Activated gamma-delta T cell treated with anti-CD3 and anti-CD28 coated beads, Interleukin-2, amount 50 U/mL, for 16 hours (primary cell): ENCODE measurements at places on chromosomes 11 and 22.
A peak's percentile ranks its signal among the peaks of the same experiment; 100 is the strongest.

GRCh38 chr11:103850419-103851165 is 185.8 kb upstream of the DDI1 start:
- no peak for DNase-seq

DNA sequence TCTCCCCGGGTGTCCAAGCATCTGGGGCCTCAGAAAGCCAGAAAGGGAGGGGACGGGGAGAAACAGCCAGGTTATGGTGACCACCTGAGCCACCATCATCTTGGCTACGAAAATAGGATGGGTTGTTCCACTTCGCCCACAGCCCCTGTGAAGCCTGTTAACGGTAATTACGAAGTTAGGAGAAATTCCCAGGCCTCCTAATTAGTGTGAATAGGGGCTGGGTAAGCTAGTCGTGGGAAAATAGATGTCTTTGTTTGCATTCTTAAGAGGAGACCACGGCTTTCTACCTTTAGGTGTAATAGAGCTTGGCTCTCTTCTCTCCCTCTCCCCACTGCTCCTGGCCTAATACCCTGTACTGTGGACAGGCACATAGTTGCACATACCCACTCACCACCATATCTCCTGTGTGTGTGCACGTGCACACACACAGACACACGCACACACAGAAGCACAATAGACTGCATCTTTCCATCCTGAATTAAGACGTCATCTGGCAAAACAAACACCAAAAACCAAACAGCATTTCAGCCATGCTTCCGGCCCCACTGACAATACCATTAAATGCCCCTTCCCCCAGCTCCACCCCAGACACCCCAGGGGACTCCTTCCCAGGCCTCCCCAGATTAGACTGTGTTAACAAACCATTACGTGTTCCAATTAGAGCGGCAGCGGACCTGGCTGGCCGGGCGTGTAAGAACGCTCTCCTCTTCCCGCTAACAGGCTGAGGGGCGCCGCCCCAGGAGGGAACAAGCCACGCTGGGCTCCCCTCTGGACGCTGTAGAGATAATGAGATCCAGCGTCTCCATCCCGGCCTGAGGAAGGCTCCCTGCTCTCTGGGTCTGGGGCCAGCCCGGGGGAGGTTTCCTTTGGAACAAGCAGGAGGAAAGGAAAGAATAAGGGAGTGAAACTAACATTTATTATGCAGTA is 72.8 kb downstream of the TP53I11 start:
- no peak for DNase-seq

GRCh38 chr11:102662607-102663006 is 37.5 kb upstream of the MMP20 start:
- no peak for DNase-seq

DNA sequence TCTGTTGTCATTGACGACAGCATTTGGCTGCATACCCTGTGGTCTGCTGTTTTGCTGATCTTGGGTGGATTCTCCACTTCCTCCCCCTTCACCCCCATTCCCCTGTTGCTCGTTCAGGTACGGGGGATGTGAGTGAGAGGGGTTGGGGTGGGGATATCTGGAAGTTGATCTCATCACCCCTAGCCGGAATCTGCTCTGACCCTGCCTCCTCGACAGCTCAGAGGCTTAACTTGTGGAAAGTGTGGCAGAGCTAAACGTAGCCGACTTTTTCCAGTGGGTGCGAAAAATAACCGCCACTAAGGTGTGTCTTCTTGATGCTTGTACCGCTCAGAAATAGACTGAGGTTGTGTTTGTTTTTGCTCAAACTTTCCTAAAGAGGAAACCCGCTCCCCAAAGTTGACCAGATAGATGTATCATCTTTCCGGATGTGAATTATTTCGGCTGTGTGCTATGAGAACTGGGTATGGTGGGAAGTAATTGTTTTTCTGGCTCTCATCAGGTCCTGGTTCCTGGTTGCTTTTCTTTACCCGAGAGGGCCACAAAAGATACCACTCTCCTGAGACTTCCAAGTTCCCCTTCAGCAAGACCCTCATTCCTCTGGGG is 6.6 kb downstream of the ZBTB16 start:
- DNase-seq, result peak; percentile 62

DNA sequence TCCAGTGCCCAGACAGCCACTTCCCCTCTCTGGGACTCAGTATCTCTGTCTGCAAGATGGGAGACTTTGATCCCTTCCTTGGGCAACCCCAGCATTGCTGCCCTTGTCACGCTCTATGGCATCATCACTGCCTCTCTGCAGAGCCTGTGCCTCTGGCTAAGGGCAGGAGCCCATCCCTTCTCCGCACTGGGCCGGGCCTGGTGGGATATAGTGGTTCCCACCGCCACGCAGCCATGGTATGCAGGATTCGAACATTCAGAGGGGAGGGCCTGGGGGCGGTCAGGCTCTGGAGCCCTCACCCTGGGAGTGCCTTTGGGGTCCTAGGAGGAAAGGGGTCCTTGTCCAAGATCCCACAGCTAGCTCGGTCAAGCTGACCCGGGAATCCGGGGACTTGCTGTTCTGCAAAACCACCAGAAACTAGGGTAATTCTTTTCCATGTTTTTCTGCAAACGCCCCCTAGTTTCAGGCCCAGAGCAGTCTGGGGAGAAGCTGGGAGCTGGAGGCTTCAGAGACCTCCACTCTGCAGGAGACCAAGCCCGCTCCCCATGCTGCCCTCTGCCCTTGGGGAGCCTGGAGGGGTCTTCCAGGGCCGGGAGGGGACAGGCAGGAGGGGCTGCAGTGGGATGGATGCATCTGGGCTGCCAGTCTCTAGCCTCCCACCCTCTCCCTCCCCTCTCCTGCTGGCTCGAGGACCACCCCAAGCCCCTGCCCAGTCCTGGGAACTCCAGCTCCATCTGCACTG is 24.4 kb upstream of the CBX7 start:
- no peak for DNase-seq

DNA sequence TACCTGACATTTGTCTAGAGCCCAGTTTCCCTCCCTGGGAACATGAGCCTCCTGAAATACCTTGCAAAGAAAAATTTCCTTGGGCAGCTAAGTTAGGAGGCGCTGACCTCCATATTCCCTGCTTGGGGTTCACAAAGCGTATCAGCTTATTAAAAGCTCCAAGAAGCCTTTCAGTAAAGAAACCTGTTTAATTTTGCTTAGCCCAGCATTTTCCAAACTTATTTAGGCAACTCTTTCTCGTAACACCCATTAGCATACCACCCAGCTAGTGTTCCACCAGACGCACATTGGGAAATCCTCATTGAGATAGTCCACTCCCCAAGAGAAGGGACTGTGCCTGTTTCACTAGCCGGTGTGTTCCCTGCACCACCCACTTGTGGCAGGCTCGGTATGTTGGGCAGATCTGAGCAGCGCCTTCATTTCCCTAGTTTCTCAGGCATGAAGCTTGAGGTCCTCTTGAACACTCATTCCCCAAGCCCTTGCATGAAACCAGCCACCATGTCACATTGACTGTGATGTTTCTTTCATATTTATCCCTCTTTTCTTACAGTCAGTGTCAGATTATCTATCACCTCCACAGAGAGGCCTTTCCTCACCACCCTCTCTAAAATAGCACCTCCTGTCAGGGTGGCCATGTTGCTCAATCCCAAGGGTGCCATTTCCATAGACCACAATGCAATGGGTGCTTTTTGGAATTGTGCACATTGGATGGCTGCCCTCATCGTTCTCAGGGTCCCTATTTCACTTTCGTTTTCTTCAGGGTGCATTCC is 12.5 kb upstream of the ELF5 start:
- no peak for DNase-seq

DNA sequence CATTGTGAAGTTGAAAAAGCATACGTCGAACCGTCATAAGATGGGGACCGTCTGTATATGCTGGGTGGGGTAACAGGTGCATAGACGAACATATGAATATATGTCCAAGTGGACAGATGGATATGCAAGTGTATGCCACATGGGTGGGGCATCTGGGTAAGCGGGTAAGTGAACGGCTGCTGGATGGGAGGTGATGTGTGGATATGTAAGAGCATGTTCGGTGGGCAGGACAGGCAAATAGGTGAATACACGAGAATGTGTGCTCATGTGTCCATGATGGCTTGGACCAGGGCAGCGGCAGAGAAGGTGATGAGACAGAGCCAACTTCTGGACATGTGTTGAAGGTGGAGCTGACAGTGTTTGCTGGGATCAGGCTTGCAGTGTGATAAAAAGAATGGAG is 12.0 kb downstream of the IFITM10 start:
- no peak for DNase-seq

DNA sequence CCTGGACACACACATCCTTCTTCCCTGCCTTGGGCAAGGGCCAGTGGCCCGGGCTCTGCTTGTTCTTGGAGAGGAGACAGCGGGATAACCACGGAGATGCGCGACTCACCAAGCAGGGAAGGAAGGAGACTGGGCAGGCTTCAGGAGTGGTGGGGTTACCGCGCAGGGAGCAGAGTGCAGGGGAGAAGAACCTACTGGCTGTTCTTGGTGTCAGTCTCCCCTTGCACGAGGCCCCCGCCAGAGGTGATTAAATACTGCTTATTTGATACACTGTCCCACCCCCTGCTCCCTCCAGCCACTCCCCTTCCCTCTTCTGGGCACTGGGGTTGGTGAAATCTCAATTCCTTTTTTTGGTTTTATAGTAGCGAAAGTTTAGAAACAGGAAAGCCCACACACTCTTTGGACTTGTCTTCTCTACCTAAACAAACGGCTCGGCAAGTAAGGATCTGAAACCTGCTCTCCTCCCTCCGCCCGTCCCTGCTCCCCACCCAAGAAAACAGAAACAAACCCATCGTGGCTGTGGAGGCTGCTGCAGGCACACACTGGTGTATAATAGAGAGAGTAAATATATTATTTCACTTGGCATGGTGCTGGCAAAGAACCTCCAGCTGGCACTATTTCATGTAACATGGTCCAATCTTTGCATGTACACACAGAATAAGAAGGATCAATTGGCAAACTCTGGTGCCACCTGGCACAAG is 10.8 kb downstream of the LARGE2 start:
- no peak for DNase-seq

DNA sequence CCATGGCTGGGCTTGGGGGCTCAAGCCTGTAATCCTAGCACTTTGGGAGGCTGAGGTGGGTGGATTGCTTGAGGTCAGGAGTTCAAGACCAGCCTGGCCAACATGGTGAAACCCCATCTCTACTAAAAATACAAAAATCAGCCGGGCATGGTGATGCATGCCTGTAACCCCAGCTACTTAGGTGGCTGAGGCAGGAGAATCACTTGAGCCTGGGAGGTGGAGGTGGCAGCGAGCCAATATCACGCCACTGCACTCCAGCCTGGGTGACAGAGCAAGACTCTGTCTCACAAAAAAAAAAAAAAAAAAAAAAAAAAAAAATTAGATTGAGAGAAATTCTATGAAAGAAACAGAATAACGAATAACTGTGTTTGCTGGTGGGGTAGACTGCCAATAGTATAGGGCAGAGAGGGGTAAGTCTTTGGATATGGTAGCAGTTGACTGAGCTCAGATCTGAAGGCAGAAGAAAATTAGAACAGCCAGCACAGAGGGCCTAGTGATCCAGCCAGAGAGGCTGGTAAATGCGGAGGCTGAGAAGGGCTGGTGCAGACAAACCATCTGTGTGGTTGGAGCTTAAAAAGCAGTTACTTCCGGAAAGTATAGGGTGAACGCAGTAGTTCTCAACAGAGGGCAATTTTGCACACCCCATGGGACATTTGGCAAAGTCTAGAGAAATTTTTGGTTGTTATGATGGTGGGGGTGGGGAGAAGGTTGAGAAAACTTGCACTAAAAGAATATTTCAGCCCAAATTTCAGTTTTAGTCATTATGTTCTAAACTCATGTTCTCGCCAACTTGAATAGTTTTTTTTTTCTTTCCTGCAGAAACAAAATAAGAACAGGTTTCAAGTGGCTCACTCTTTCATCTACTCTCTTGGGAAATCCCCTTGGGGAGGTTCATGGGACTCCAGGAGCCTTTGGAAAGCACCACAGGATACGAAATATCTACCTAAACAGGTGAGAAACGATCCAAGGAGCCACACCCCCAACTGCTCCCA is 1.6 kb upstream of the HORMAD2 start:
- DNase-seq, result no peak

DNA sequence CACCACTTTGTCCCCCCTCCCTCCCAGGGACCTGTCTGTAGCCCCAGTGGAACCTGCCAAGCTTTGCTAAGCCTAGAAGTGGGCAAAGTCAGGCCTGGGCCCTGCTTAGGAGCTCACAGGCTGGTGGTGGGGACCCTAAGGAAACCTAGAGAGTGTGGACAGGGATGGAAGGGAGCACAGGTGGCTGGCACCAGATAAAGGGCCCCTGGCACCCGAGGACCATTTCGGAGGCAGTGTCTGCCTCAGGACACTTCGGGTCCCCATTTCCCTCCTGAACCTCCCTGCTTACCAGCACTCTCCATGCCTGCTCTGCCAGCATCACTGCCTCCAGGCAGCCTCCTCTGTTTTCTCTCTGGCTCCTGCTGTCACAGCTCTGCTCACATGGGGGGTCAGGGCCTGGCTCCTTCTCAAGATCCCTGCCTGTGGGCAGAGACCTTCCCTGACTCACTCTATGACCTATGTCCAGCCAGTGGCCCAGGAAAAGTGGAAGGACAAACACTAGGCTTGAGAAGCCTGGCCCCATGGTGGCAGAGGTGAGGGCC is 13.6 kb upstream of the OMP start:
- DNase-seq, result no peak

DNA sequence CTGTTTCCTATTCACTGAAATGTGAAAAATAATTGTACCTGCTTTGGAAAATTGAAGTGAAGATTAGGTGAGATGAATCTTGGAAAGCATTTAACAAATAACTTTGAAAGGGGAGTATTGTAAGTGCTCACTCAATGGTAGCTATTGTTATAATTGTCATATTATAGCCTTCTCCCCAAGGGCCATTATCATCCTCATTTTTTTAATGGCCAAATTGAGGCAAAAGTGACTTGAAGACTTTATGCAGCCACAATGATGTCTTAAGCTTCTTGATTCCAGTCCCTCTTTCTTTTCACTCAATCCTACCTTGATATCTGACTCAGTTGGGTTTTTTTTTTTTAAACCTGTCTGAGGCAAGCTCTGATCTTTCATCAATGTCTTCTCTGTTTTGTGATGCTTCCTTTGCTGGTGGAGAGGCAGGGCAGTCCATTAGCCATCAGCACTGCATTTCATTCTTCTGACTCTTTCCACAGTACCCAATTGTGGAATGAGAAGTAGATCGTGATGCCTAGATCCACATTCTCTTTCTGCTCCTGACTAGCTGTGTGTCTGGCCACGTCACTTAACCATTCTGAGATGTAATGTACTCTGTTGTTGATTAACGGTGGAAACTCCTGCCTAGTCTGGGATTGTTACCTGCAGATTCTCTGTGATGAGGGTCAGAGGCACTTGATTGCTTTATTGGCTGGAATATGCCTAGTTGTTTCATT is 101.4 kb downstream of the DBX1 start:
- DNase-seq, result no peak

DNA sequence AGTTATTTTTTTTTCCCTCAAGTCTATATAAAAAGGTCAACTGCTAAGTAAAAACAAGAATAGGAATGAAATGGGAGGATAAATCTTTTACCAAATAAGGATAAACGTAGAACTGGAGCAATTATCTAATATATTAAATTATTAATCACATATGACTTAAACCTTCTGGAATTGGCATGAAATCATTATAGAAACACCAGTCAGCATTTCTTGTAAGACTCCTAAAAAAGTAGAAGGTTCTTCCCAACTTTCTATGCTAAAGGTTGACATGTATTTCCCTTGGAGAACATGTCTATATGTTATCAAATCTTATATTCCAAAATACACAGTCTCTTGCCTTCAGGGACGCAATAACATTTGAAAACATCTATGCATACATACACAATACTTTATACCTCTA is 143.2 kb downstream of the SBF2 start:
- DNase-seq, result no peak

GRCh38 chr11:65298655-65299179 is 15.9 kb upstream of the CDC42EP2 start:
- DNase-seq, result no peak
